ENCODE measurements at places on chromosomes 1 and 21.

- DNase-seq, result no peak
Observed at GRCh38 chr1:26459573-26460031, 12.6 kb upstream of the HMGN2 start.

DNA sequence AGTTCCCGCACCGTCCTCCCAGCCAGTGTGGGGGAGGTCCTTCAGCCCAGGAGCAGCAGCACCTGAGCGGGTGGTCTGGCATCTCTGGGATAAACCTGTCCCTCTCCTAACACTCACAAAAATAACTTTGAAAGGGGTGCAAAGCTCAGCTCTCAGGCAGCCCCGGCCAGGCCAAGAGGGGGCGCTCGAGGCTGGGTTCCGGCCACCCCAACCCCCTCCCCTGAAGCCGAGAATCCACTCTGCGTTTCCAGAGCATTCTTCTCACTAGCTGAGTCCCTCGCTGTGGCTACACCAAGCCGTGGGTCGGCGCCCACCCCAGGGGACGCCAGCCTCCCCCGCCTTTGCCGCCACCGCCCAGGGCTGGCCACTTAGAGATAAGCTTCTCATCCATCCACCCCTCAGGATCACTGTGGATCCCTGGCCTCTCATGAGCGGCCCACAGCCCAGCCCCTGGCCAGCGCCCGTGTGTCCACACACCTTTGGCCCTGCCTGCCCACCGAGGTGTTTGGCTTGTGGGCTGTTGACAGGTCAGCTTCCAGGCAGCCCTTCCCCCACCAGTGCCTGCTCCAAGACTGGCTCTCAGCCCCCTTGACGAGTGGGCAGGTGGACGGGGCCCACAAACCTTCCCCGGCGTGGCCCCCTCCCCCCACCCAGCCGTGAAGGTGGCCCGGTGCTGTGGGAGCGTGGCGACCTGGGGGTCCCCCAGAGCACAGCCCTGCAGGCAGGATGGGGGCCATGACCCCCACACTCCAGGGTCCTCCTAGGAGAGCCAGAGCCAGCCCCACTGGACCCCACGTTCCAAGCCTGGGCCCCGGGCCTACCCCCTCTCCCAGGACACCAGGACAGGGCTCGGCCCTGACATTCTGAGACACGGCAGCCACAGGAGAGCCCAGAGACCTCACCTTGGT, 1.9 kb downstream of the FTCD start:
- DNase-seq, result no peak

DNA sequence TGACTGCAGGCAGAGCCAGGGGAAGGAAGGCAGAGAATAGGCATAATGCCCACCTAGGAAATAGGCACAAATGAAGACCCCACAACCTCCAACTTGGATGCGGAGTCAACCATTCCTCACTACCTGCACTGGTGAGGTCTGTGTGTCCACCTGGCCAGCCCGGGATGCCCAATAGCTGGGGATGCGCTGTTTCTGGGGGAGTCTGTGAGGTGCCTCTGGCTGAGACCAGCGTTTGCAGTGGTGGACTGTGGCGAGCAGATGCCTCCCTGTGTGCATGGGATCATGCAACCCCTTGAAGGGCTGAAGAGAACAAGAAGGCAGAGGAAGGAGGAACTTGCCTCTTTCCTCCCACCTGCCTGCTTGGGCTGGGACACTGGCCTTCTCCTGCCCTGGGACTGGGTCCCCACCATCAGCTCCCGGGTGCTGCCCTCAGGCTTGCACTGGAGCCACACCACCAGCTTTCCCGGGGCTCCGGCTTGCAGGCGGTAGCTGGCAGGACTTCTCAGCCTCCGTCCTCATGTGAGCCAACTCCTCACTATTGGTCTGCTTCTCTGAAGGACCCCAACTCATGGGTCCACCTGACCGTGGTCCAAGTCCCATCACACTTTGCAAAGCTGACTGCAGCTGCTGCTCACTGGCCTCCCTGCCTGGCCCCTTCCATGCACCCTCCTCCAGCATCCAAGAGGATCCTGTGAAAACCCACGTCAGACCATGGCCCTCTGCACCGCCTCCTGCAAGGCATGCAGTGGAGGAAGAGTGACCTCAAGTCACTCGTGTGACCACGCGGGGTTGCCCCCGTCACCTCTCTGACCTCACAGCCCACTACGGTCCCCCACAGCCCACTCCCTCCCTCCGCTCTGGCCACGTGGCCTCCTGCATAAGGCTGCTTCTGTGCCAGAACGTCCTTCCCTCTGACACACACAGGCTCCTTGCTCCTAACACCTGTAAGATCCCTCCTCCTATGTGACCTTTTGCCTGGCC, 2.7 kb upstream of the PDE9A start:
- no peak for DNase-seq

DNA sequence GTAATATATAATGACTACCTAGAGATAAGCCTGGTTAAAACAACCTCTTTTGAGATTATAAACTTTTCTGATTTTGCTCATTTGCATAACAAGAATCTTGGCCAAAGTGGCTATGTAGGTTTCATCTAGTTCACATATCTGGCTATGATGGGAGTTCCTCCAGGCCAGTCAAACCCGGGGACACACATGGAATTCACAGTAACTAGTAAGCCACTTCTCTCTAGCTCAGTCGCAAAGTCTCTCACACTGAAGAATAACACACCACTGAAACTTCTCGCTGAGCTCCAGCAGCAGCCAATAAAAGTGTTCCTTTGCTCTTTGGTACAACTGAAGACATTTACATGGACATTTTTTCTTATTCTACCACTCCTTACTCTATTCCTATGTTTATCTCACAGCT, 36.0 kb upstream of the GRIK1 start:
- DNase-seq, result no peak

DNA sequence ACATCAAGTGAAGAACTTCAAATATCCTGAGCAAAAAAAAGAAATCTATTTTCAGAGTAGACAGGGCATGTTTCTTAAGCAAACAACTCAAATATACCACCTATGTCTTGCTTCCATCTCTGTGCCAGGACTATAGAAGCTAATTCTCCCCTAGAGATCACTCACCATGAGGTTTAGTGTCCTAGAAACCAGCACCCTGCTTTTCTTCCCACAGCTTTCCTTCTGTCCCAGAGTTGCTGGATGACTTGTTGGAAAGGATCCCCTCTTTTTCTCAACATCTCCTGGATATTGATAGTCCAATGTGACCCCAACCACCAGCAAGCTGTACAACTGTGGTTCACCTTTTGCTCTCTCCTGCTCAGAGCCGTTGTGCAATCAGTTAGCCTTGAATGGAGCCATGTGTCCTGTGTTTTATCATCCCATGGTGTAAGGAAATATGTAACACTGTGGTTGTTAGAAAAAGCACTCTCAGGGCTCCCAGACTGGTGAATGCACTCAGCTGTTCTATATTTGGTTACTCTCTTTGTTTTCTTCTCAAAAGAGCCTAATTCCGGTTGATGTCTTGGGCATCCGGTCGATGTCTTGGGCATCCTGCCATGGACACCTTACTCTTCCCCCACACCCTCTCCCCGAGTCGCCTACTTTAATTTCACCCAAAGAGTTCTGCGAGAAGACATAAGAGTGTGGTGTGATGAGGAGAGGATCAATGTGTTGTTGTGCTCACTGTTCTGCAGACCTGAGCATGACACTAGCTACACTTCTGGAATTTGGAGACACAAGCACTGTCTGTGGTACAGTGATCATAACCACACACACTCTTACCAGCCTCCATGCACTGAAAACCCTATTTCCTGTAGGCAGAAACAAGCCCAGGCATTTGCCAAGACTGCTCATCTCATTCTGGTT, 1.7 kb downstream of the TNFSF4 start:
- no peak for DNase-seq

DNA sequence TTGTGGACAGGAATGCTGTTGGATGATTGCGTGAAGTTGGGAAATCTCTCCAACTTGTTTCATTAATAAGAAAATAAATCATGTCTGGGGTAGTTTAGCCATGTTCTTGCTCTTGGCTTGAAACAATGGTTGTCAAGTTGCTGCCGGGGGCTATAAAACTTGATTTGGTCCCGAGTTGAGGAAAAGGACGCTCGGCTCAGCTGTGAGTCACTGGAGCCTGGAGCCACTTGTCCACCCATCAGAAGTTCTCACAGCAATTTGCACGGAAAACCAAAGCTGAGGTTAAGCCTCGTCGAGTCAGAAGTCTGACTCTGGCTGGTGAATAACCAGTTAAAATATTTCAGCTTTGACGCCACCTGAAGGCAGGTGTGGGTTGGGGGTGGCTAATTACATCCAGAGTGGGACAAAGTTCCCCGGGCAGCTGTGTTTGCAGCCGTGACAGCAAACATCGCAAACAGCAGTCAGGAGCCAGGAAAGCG, 19.7 kb upstream of the RIPK4 start:
- no peak for DNase-seq

DNA sequence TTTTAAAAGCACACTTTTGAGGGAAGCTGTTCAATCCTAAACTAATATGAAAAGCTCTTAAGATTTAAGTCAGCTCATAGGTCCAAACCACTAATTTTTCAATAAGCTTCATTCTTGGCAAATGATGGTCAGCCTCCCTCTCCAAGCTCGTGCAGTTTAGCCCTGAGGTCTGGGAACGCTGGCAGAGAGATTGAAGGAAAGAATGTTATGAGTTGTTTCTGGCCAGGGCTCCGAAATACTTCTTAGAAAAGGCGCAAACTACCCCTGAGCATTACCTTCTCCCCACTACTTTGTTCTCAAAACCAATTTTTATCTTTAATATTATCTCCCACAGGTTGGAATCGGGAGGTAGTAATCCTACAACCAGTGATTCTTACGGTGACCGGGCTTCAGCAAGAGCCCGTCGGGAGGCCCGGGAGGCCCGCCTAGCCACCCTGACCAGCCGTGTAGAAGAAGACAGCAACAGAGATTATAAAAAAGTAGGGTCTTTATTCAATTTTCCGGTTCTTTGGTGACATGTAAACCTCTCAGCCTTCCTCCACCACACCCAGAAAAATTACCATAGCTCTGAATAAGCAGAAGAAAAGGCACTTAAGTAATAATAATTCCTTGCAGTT, 147.7 kb downstream of the SYT2 start:
- no peak for DNase-seq

DNA sequence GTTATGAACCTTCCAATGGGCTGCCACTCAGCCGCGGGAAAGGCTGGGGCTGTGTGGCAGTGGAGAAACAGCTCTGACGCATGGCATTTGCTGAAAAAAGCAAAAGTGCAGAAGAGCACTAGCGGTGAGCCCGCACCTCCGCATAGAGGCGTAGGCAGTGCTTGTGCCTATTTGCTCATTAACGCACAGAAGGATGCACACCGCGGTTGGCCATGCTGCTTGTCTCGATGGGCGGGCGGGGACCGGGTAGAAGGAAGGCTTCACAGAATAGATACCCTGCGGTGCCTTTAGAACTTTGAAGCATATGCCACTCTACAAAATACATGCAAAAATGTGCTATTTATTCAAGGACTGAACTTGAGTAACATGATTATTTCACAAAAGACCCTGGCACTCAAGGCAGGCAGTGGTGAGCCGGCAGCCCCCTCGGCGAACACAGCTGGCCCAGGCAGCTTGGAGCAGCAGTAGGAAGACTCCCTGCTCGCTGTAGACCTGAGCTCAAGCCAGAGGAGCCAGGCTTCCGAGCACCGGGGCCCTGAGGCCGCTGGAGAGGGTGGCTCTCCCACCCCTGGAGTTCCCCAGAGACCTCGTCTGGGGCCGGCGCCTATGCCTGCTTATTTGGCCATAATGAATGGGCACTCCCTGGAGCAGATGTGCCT, 71.5 kb downstream of the SIK1 start:
- no peak for DNase-seq

DNA sequence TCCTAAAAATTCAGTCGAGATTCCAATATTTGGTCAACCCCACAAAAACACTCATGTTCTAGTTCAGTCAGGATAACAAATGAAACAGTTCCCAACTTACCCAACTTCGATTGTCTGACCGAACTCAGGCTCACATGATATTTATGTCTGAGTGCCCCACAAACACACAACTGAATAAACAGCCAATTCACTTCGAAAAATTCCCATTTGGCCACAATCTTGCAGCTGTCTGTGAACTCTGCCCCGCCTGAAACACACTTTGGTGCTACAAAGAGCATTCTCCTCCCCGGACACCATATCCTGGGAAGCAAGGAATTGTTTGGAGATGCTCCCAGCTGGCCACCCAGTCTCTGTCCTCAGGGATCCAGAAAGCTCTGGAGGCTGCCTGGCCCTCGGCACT, 52.9 kb upstream of the SIM2 start:
- no peak for DNase-seq

DNA sequence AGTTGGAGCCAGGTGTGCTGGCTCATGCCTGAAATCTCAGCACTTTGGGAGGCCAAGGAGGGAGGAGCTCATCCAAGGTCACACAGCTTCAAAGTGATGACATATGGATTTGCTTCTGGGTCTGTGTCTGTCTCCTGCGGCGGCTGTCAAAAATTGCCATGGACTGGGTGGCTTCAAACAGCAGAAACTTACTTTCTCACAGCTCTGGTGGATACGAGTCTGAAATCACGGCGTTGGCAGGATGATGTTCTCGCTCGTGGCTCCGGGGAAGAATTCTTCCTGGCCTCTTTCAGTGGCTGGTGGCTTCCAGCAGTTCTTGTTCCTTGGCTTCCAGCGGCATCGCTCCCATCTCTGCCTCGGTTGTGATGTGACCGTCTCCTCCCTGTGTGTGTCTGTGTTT, 314.8 kb upstream of the C1orf174 start:
- DNase-seq, result no peak

DNA sequence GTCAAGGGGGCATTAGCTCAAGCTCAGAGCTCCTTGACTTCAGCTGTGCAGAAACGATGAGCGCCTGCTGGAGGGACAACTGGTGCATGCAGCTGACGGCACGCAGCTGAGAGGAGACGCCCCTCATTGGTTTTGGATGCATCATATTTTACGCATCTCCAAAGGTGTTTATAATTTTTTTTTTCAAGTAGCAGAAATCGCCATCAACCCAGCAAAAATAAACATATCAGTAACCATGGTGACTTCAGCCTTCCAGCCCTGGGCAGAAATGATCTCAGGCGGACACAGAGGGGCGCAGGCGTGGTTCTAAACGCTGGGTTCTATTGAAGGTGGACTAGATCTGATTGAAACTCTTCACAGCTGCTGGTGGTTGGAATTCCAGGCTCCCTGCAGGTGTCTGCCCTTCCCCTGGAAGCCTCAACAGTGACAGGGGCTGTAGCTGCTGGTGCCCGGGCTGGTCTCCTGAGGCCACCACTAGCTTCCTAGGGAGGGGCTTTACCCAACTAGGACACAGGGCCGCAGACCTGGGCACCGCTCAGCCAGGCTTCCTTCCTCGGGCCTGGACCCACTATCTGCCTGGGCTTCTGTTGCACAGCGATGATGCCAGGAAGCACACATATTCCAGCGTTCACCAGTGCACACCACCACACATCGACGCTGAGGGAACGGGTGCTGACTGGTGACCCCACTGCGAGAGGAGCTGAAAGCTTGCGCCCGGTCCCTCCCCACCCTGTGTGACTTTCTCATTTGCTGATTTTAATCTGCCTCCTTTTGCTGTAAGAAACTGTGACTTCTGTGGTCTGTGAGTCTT, 63.7 kb upstream of the ABCG1 start:
- no peak for DNase-seq

GRCh38 chr1:216183007-216183406, 240.2 kb downstream of the USH2A start:
- no peak for DNase-seq

DNA sequence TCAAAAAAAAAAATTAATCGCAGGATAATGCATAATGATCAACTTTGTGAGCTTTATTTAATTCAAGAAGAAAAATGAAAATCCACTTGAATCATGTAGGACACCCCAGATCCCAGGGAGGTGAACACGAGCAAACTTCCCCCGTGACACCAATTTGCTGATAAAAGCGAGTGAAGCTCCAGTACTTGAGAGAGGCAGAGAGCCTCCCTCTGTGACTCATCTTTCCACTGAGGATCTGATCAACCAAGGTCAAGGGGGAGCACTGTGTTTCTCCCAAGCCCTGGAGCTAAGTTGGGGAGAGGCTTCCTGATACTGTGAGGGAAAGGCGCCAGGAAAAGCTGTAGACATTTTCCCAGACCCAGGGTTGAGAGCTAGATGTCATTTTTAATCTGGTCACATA, 160.9 kb downstream of the SLC44A5 start:
- no peak for DNase-seq
